ENCODE measurements at places on chromosomes 3 and 15. TPM values are rescaled to one million over a fixed set of nuclear protein-coding genes. Genes with fewer than 3 reads are reported as not detected.

Gene SLC30A4
- total RNA-seq: not detected

DNA sequence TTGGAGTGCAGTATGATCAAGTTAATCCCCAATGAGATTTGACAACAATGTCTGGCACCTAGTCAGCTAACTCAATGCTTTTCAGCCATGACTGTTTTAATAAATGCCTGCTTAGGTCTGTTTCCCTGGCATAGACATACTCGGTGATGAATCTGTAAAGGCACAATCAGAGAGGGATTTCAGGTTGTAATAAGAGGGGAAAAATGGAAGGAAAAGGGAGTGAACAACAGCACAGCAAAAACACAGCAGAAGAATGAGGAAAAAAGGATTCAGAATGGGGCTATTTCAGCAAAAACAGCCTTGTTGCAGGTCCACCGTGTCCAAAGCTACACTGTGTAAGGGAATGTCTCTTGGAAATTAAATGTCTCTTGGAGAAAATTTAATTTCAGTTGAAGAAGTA is 19.3 kb upstream of the CHD2 start:
- DNase-seq: no peak

- DNase-seq: no peak
Measured at GRCh38 chr3:73674280-73674679, 49.5 kb upstream of the PDZRN3 start.

DNA sequence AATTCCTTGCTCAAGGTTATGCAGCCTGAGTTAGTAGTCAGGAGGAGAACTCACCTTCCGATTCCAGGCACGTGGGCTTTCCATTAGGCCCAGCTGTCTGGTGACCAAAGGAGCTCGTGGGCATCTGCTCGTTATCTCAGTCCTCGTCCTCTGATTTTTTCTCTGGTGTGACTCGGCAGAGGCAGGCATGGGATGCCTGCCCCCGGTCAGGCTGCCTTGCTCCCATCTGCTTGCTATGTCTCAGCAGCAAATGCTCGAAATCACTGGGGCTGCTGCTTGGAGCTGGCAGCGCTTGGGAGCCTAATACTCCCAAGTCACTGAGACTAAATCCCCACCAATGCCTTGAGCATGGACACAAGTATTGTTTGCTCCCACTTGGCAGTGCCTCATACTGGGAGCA is 84.5 kb upstream of the NMNAT3 start:
- DNase-seq: no peak

DNA sequence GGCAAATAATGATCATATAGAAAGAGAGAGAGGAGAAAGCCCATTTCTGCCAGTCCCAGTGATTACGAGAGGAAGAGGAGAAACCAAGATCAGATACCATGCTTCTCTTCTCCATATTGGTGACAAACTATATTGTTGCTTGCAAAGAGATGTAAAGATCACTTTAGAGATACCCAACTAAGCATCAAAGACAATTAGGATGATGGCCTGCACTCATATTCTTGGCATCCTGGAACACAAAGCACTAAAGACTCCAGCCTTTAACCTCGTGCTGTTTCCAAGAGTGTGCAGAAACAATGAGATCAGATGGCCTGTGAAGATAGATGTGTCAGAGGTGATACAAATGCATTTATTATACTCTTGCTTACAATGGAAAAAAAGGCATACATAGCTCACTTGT is 170.7 kb upstream of the TP63 start:
- no peak for DNase-seq
